ENCODE measurements at places on chromosomes 11 and 22. TPM values are rescaled to one million over a fixed set of nuclear protein-coding genes. Genes with fewer than 3 reads are reported as not detected.

The KCNK4 gene
- 0.31 TPM for total RNA-seq

The ACCSL gene
- 0.41 TPM for total RNA-seq

The LMNTD2 gene
- total RNA-seq: not detected

The SYCE3 gene
- not detected for total RNA-seq

The METTL15 gene
- 15.8 TPM for total RNA-seq

DNA sequence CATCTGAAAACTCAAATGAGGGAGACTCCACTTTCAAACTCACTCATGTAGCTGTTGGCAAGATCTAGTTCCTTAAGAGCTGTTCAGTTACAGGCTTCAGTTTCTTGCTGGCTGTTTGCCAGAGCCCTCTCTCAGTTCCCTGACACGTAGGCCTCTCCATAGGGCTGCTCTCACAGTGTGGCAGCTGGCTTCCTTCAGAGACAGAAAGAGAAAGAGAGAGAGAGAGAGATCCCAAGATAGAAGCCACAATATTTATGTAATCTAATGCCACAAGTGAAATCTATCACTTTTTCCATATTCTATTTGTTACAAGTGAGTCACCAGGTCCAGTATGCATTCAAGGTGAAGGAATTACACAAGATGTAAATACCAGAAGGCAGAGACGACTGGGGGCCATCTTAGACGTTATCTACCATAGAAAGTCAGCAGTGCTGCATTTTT lies 168.8 kb downstream of the RCN1 start:
- H3K27me3 ChIP-seq: no peaks in the 10 kb centered on the region
- no peak for DNase-seq

GRCh38 chr11:102079625-102080024 lies 30.6 kb upstream of the YAP1 start:
- H3K4me1 ChIP-seq: no peaks in the 10 kb centered on the region
- no peak overlapping the region for H3K4me3 ChIP-seq
- H3K27me3 ChIP-seq: no peaks in the 10 kb centered on the region
- H3K27ac ChIP-seq: no peak overlapping the region
- no peaks in the 10 kb centered on the region for H3K36me3 ChIP-seq

DNA sequence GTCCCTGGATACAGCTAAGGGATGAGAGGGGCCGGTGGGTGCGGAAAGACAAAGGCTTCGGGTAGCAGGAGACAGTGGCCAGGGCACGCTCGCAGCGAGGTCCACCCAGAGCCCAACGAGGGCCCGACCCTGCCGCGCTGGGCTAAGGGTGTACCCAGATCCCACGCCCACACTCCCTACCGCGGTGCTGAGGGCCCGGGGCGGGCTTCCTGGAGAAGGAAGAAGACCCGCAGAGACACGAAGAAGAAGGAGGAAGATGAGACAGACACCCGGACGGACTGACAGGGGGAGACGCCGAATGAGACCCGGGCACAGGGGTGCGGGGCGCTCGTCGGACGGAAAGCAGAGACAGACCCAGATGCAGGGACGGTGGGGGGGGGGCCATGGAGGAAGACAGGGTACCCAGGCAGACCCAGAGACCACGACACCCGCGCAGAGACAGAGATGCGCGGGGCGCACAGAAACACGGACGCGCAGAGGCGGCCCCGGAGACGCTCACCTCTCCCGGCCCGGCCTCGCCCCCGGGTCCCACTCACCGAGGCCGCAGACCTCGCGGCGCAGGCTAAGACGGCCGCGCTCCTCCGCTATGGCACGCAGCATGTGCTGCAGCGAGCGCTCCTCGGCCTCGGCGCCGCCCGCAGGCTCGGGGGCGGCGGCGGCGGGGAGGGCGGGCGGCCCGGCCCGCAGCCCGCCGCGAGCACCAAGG lies 437 bp downstream of the KIAA0930 start:
- peaks cover 34% of the 10 kb centered on the region for H3K4me1 ChIP-seq
- no peak for DNase-seq
- peaks cover 33% of the 10 kb centered on the region for H3K36me3 ChIP-seq
- H3K27ac ChIP-seq: no peak overlapping the region

DNA sequence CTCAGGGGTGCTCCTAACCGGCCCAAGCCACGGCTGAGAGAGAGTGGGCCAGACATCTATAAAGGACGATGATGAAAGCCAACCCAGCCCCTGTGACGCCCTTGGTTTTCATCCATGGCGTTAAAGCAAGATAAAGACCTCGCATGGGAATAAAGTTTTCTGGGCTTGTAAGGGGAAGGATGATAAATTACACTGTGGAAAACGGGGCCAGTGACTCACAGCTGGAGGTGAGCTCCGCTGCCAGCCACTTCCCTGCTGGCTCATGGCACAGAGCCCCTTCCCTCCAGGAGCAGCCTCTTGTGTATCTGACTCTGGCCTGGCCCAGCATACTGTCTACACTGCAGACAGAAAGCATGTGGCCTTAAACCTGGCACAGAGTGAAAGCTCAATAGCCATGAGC lies 503.2 kb upstream of the B3GAT1 start:
- DNase-seq: no peak
- no peak overlapping the region for H3K27ac ChIP-seq
- H3K27me3 ChIP-seq: no peaks in the 10 kb centered on the region
- no peak overlapping the region for H3K4me3 ChIP-seq

- H3K4me1 ChIP-seq: no peaks in the 10 kb centered on the region
- H3K27ac ChIP-seq: no peak overlapping the region
- H3K27me3 ChIP-seq: no peaks in the 10 kb centered on the region
- no peak for DNase-seq
- no peak overlapping the region for H3K4me3 ChIP-seq
These were observed 22.0 kb downstream of the TRAF6 start for GRCh38 chr11:36488096-36488495.

DNA sequence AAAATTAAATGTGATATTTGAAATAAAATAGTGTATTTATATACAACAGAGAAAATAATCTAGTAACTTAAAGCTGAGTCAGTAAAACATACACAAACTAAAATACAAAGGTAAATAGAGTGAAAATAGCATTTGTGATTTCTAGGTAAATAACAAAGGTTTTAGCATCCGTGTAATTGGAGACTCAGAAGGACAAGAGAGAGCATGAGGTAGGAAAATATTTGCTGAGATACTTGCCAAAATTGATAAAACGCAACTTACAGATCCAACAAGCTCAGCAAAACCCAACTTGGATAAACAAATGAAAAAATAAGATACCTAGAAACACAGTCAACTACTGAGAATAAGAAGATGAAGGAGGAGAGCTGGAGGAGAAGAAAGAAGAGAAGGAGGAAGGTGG lies 634.7 kb upstream of the CCDC179 start:
- H3K27me3 ChIP-seq: no peaks in the 10 kb centered on the region
- H3K36me3 ChIP-seq: no peaks in the 10 kb centered on the region
- no peak overlapping the region for H3K27ac ChIP-seq
- H3K4me3 ChIP-seq: no peak overlapping the region
- DNase-seq: no peak
- no peaks in the 10 kb centered on the region for H3K4me1 ChIP-seq

DNA sequence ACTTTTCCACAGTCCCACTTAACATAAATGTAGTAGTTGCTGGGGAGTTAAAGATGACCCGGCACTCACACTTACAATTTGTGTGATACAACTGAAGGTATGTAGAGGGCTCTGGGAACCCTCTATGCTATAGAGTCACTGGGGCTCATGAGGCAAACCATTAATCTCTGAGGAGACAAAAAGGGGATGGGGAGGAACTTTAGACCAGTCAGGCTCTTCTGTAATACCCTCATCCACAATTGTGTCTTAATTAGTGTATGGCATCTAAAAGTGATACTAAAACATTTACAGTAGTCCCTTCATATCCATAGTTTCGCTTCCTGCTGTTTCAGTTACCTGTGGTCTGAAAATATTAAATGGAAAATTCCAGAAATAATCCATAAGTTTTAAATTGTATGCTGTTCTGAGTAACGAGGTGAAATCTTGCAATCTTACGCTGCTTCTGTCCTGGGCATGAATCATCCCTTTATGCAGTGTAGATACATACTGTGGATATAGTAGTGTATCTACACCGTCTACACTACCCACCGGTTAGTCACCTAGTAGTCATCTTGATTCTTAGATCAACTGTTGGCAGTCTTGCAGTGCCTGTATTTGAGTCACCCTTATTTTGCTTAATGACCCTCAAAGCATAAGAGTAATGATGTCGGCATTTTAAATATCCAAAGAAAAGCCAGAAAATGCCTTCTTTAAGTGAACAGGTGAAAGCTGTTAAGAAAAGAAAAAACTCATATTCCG lies 12.2 kb downstream of the CBL start:
- H3K27me3 ChIP-seq: no peaks in the 10 kb centered on the region
- H3K27ac ChIP-seq: peak overlapping the region; percentile 62
- DNase-seq: no peak
- no peaks in the 10 kb centered on the region for H3K36me3 ChIP-seq
- peaks cover 19% of the 10 kb centered on the region for H3K4me1 ChIP-seq
- H3K4me3 ChIP-seq: no peak overlapping the region

- H3K4me3 ChIP-seq: no peak overlapping the region
- H3K27me3 ChIP-seq: no peaks in the 10 kb centered on the region
- no peaks in the 10 kb centered on the region for H3K36me3 ChIP-seq
- DNase-seq: no peak
These were observed 727.4 kb downstream of the DLG2 start for GRCh38 chr11:84899740-84900139.

GRCh38 chr22:20567993-20568417 lies 60.6 kb downstream of the MED15 start:
- peaks cover 95% of the 10 kb centered on the region for H3K36me3 ChIP-seq
- peak overlapping the region; percentile 70 for H3K27ac ChIP-seq

DNA sequence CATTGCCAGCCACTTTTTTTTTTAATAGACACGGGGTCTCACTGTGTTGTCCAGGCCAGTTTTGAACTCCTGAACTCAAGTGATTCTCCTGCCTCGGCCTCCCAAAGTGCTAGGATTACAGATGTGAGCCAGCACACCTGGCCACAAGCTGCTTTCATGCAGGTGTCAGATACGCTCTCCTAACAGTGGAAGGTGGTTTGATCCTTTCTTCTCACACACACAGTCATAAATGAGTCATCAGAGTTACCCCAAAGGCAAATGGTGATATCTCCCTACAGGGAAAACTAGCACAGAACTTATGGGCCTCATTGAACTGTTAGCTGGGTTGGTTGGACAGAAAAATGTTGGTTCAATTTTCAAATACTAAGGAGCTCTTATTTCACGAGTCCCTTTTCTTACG lies 38.2 kb upstream of the UBASH3B start:
- H3K36me3 ChIP-seq: no peaks in the 10 kb centered on the region
- no peak overlapping the region for H3K4me3 ChIP-seq
- H3K27ac ChIP-seq: no peak overlapping the region

DNA sequence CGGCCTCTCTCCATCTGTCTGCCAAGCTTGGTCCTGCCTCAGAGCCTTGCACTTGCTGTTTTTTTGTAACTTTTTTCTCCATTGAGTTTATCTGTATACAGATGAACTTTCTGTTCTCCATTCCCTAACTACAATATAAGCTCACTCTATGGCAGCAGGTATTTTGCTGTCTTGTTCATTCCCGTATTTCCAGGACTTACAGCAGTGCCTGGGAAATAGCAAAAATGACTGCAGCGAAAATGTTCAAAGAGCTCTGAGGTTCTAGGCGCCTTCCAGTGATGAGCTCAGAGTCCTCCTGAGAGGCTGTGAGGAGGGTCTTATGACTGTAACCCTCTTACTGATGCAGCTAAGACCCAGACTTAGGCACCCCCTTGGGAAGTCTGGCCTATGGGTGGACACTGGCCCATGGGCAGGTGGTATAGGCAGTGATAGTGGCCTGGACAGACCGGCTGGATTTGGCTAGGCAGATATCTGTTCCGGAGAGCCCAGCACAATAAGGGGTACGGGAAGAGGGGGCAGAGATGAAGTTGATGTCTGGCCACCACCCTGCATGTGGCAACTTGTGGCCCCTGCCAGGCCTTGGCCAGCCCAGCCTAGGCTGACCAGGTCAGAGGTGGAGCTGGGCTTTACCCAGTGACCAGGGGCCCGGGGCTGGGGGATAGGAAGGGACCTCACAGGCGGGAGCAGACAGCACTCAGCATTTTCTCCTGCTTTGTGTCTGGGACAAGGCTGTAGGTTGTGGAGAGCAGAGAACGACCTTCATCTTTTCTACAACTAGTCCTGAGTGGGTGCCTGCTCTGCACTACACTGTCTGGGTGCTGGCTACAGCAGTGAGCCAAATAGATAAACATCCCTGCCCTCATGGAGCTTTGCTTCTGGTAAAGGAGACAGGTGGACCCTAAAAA lies 4.6 kb downstream of the ATF4 start:
- no peak overlapping the region for H3K4me3 ChIP-seq
- peaks cover 91% of the 10 kb centered on the region for H3K36me3 ChIP-seq
- H3K27me3 ChIP-seq: no peaks in the 10 kb centered on the region
- H3K4me1 ChIP-seq: peaks cover 33% of the 10 kb centered on the region
- H3K27ac ChIP-seq: no peak overlapping the region

DNA sequence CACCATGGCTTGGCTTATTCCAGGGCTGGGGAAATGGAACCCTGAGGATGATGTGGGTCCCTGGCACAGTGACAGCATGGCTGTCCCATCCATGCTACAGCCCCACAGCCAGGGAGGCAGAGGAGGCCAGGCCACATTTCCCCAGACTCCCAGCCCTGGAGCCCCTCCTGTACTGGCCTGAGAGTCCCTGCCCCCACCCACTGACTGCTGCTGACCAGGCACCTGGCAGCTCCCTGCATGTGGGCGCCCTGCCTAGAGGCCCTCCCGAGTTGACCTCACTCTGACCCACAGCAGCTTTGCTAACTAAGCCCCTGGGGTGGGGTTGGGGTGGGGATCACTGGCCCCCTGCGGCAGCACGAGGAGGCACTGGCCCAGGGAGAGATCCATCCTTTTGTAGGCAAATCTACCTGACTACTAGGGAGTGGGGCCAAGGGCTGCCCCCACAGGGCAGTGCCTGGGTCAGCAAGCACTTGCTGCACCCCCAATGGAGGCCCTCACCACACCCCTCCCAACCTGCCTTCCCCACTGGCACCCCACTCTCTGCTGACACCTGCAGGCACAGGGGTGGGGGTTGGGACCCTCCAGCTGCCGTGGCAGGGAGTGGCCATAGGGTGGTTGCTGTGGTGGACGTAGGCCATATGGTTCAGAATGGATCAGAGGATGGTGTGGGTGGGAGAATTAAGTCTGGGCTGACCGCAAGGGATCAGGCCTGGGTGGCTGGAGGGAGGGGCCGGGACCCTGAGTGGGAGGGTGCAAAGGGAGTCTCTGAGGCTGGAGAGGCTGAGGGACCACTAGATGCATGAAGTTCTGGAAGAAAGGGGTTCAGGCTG lies 17.4 kb downstream of the ARVCF start:
- H3K27ac ChIP-seq: no peak overlapping the region
- no peaks in the 10 kb centered on the region for H3K36me3 ChIP-seq
- no peaks in the 10 kb centered on the region for H3K27me3 ChIP-seq
- DNase-seq: no peak
- no peak overlapping the region for H3K4me3 ChIP-seq

DNA sequence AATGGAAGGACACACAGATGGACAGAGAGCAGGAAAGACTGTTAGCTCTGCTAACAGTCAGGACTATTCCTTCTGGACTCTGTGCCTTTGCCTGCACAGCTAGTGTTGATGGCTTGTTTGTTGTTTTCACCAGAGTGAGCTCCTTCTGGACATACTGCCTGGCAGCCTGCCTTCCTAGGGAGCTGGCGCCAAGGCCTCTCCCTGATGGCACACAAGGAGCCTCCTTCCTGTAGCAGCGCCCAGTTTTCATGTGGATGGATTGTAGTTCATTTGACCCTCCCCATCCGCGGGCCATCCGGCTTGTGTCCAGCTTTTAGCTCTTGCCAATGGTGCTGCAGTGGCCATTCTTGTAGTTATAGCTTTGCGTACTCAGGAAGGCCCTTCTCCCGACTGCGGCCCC lies 16.6 kb upstream of the BCR start:
- H3K27me3 ChIP-seq: no peaks in the 10 kb centered on the region
- DNase-seq: no peak
- no peaks in the 10 kb centered on the region for H3K36me3 ChIP-seq
- H3K27ac ChIP-seq: no peak overlapping the region
- H3K4me1 ChIP-seq: no peaks in the 10 kb centered on the region
